ENCODE measurements at places on chromosomes 6 and 20.

DNA sequence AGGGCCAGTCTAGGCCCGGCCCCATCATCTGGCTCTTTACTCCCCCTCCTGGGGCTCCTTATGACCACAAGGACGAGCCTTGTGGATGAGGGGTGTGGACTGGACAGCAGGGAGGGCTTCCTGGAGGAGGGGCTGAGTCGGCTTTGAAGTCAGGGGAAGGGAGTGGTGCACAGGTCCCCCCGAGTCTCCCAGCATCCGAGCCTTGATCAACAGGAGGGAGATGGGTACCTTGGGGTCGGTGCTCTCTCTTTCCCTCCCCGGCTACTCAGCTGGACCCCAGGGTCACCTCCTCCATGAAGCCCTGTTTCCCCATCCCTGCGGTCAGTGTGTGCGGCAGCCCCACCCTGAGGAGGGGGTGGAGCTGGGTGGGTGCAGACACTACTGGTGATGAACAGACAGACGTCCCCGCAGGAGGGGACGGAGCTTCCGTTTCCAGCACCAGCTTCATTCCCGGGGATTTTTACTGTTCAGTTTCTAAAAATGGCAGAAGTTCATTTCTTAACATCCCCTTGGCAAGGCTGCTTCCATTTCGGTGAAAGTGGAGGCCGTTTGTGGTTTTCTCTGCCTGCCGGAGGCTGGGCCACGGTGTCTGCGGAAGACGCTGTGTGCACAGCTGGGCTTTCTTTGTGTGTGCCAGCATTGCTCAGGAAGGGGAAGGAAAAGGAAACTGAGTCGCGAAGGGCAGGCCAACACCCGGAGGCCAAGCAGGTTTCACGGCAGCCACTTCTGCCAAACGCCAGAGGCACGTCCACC lies 19.6 kb downstream of the NTSR1 start:
- no peak for DNase-seq

DNA sequence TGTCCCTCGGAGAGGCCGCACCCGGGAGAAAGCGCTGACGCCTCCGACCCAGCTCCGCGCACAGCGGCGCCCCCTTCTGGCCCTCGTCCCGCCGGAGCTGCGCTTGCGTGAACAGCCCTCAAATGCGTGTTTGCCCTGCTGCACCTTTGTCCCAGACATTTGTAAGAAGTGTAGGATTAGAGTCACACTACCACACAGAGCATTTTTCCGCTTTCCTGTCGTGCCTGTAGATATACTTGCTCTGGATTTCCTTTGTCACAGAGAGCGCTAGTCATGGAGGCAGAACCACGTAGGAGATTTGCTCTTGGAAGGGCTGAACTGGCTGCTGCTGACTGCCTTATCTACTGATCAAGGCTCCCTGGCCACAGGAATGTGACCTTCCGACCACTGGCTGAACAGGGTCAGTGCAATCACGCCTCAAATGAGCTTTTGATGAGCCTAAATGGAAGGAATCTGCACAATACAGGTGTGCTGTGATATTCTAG lies 62.3 kb downstream of the PAX1 start:
- no peak for DNase-seq

DNA sequence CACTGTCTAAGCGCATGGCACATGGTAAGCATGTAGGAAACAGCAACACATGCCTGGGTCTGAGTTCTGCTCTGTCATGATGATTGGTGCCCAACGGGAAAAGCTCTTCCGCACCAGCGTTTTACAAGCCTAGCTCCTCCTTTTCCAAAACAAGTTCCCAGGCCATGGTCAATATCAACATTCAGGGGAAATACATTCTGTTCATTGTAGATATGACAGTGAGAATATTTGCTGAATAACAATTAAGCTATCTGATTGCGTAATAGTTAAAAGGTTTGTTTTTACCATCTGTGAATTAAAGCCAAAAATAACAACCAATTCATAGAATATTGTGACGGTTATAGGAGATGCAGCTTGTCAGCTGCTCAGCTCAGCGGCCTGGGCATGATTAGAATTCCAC lies 404.3 kb upstream of the SLC35B3 start:
- no peak for DNase-seq

DNA sequence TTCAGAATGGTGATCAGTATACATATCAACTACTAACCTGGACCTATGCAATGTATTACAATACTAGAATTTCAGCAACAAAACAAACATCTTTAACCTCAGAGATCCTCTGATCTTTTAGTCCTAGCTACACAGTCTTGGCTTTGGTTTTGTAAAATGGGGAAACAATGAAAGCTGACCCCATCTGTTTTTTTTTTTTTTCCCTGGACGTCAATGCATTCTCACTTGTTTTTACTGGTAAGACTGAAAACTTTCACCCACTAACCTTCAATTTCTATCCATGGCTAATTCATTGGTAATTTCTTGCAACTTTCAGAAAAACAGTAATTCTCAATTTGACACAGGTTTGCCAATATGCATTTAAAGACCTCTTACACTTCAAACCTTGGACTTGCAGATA lies 3.0 kb downstream of the KIF13A start:
- DNase-seq, result no peak

GRCh38 chr6:121522265-121522664 lies 86.8 kb downstream of the GJA1 start:
- DNase-seq, result peak; percentile 99

- no peak for DNase-seq
Observed at GRCh38 chr6:117389227-117390057, 36.3 kb downstream of the ROS1 start.

Data from endothelial cell of umbilical vein (primary cell).